ENCODE measurements at places on chromosomes 3 and 15.

DNA sequence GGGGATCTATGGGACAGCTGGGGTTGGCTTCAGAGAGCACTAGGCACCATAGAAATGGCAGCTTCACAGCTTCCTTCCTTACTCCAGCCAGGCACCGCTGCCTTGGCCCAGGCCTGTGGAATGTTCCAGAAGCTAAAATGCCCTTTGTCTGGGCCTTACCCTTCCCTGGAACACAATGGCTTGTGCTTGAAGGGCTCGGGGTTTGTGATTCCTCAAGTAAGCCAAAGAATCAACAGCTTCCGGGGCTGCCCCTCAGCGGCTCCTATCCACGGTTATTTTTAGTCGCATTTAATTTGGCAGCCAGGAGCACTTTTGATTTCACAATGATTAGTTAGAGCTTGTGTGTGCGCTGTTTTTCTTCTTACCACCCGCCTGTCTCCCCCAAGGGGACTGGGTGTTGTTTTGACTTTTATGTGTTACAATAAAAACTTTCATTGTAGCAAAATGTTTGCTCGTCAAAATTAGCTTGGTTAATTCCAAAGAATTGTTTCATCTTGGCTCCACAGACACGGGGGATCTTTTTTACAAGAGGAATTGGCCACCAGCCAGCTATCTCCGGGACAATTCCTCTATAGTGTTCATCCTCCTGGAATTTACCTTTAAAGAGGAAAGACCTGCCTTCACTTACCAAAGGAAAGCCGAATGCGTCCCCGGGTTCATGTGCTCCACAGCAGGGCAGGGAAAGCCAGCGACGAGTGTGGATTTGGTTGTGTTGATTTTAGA is 73.8 kb downstream of the TLE3 start:
- no peak for DNase-seq

DNA sequence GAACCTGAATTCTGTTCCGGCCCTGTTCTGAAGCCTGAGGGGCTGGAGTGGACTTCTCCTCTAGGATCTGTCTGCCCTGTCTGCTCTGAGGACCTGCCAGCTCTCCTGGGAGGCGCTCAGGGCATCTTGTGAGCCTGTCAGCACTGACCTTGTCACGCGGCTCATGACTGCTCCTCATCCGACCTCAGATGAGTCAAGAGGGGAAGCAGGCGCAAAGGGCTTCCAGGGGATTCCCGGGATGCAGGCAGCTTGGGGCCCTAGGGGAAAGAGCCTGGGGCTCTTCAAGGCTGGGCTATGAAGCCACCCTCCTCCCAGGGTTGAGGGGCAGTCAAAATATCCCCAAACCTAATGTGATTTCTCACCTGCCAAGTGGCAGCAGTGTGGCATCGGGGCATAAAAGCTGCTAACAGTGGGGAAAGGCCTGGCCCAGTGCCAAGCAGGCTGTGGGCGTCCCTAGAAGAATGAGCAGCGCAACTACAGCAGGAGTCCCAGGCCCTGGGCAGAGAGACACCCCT is 27.6 kb upstream of the ANKDD1A start:
- DNase-seq: peak; percentile 83

- no peak for DNase-seq
Measured at GRCh38 chr3:51815614-51816013, 36.6 kb upstream of the IQCF6 start.

- DNase-seq: no peak
Measured at GRCh38 chr15:63856711-63857460, 23.1 kb upstream of the HERC1 start.

DNA sequence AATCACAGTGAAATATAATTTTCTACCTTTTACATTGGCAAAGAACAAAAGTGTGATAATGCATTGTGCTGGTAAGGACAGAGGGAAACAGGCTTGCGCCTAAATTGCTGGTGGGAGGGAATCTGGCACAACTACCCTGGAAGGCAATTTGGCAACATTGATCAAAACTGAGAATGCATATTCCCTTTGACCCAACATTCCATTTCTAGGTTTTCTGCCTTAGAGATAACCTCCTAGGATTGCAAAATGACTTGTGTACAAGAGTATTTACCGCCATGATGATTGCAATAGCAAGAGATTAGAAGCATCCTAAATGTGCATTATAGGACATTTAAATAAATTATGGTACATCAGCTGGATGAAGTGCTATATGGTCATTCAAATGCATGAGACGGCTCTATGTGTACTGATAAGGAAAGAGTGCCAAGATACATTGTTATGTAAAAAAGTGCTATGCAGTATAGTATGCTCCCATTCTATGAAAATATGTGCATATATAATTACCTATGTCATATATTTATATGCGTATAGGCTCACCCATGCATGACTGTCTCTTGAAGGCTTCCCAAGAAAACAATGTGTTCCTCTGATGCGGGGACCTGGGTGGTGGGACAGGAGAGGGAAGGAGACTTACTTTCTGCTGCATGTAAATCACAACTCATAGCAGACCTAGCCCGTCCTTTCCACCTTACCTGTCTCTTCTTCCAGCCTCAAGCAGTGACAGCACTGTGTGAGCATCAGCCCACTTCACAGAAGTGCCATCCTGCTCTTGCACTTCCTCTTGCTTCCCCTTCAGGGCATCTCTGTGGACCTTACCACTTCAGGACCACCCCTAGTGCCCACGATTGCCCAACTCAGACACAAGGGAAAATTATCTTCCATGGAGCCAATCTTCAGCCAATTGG is 249.9 kb upstream of the TLE3 start:
- no peak for DNase-seq

GRCh38 chr3:190384309-190384756 is 3.6 kb upstream of the CLDN16 start:
- DNase-seq: peak; percentile 12
